ENCODE measurements at places on chromosomes 4 and X. TPM values are rescaled to one million over a fixed set of nuclear protein-coding genes. Genes with fewer than 3 reads are reported as not detected.

DNA sequence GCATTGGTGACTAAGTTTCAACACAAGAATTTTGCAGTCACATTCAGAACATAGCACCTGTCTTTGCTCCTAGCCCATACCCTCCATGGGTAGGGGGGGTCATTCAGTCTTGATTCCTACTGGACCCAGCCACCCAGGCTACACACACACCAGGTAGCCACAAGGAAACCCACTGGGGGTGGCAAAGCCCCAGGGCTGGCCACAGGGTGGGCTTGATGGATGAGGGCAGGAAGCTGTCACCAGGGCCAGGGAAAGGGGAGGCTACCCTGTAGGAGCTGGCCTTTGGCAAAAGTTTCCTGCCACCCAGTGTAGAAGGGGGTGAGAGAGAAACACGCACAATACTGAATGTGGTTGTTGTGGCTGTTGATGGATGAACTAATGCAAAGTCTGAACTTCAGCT is 74.5 kb upstream of the NKX1-1 start:
- no peak for DNase-seq

Gene BST1
- 0.49 TPM for total RNA-seq

- DNase-seq = no peak
These were observed 326.7 kb downstream of the ANK2 start for GRCh38 chr4:113375964-113376666.

GRCh38 chrX:96425200-96425599 is 259.4 kb upstream of the DIAPH2 start:
- no peak for DNase-seq

DNA sequence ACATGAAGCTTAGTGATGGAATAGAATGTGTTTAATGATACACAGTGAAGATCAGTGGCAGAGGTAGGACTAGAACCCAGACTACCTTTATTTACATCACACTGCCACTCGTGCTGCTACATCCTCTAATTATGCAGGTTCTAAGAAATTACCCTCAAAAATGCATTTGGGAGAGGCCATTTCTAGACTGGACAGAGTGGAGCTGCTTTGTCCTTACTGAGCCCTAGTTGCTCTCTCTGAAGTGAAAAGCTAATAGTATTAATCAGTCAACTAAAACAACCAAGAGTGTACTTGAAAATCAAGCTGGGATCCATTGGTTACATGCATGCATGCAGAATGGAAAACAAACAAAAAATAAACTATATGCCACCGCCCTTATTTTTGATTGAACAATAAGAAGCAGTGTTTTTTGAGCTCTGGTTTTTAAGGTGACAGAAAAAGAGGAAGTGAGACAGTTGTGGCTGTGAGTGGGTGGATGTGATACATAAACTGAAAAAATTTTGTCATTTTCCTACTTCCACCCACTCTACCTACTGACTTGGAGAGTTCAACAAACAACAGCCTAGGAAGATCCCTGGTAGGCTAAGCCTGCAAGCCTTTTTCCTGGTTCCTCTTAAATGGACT is 6.8 kb upstream of the VSIG4 start:
- DNase-seq = no peak

- no peak for DNase-seq
These were observed 421.3 kb downstream of the MID1IP1 start for GRCh38 chrX:39222346-39223113.

Gene PAGE5
- 0.67 TPM for total RNA-seq

Gene ETDB
- total RNA-seq = not detected

DNA sequence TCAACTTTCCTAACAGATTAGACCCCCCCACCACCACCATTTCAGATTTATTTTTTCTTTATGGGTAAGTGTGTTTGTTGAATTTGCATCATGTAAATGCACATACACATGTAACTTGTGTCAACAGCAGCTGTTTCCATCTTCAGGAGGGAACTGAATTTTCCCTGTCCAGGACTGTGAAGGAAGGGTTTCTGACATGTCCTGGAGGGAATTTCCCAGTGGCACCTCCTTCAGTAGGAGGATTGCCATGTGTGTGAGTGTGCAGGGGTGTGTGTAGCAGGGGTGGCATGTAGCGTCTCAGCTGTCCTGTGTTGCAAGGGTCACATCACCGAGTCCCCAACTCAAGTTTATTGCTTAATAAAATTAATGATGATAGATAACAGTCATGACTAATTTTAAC is 19.7 kb downstream of the HERC6 start:
- DNase-seq = no peak

GRCh38 chrX:130915302-130915701 is 12.3 kb upstream of the ENOX2 start:
- no peak for DNase-seq

DNA sequence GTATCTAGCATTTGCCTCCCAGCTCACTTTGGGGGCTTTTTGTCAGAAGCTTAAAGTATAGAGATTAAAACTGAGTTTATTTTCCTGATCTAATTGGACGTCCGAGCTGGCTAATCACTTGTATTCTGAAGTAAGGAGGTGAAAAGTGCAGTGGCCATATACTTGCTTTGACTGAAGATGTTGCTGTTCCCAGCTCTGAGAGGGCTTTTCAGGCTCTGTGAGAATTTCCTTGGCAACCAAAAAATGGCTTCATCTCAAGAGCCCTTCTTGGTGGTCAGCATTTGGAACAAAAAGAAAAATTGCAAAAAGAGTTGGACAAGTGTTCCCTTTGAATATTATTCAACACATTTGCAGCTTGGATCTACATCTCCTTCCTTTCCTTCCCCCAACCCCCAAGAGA is 67.0 kb downstream of the SLC4A4 start:
- no peak for DNase-seq

DNA sequence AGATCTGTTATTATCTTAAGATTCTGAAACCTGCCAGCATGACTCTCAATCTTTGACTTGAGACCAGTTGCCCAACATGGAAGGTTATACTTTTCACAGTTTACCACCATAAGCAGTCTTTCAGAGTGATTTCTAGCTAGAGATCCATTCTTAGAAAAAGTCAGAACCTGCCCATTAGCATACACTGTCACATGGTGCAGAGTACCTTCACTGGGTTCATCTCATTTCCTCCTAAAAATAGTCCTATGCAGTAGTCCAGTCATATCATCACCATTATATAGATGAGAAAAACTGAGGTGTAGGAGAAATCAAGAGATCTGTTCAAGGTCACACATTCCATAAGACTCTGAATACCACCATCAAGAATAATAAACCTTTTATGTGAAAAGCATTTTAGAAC is 153.6 kb downstream of the AR start:
- DNase-seq = no peak

- no peak for DNase-seq
These were observed 36.1 kb downstream of the PHOX2B start for GRCh38 chr4:41712425-41712824.

Gene CCKAR
- not detected for total RNA-seq

DNA sequence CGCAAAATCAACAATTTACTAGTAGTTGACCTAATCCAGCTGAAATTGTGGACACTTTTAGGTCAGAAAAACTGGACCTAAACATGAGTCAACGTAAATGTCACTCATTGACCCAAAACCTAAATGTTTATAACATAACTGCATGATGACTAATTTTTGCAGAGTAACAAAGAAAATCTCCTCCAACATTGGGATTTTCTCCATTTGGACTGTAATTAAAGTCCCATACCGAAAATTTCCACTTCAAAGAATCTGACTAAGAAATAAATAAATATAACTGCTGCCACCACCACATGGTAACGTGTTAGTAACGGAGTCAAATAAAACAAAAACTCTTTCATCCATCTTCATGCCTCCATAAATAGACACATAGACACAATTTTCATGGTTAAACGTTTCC is 1.9 kb downstream of the ADGRA3 start:
- no peak for DNase-seq

Gene GTPBP6
- 69.9 TPM for total RNA-seq

Gene SLC25A14
- 13.8 TPM for total RNA-seq

DNA sequence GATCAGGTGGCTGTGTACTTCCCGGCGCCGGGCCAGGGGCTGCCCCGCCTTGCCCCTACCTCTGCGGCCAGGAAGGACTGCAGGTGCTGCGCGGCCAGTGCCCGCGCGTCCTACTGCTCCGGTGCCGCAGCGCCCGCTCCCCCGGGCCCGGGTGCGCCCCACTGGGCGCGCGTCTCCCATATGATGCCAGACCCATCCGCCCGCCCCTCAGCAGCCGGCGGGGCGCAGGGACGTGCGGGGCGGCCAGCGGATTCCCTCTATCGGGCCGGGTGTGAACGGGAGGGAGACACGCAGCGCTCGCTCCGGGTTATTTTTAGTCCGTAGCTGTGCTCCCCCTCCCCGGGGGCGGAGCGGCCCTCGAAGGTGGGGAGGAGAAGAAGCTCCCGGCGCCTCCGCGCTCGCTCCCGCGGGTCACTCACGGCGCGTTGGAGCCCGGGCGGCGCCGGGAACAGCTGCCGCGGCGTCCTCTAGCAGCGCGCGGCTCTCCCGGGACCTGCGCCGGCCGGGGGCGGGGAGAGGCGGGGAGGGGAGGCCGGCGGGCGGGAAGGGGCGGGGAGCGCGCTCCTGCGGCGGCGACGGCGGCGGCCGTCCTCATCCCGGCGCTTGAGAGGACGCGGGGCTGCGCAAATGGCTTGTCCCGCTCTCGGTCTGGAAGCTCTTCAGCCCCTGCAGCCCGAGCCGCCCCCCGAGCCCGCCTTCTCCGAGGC is 103.6 kb downstream of the UCHL1 start:
- DNase-seq = no peak

DNA sequence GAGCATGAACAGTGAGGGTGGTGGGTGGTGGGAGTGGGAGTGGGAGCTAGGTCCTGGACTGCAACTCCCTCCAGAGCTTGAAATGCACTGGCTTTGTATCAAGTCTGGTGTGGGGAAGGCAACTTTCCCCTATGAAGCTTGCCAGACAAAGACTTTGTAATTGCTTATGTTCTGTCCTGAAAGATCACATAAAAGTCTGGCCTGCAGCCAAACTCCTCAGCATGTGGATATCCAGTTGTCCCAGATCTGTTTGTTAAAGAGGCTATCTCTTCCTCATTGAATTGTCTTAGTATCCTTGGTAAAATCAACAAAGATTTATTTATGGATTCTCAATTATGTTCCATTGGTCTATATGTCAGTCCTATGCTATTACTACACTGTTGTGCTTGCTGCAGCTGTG is 607.9 kb downstream of the GLUD2 start:
- no peak for DNase-seq

GRCh38 chrX:121570072-121570841 is 522.8 kb downstream of the GLUD2 start:
- DNase-seq = no peak

Gene CACNA1F
- total RNA-seq = 3.0 TPM
